ENCODE measurements at places on chromosomes 7 and 10.

- DNase-seq = no peak
- no peaks in the 10 kb centered on the region for H3K36me3 ChIP-seq
- H3K4me1 ChIP-seq = no peaks in the 10 kb centered on the region
- no peak overlapping the region for H3K27ac ChIP-seq
- no peaks in the 10 kb centered on the region for H3K27me3 ChIP-seq
Observed at GRCh38 chr7:27966219-27966780, 214.3 kb downstream of the JAZF1 start.

- H3K36me3 ChIP-seq = no peaks in the 10 kb centered on the region
- no peak for DNase-seq
- H3K4me3 ChIP-seq = no peak overlapping the region
- no peak overlapping the region for H3K27ac ChIP-seq
- no peaks in the 10 kb centered on the region for H3K4me1 ChIP-seq
- no peaks in the 10 kb centered on the region for H3K27me3 ChIP-seq
Observed at GRCh38 chr10:24255115-24255880, 46.4 kb downstream of the KIAA1217 start.

DNA sequence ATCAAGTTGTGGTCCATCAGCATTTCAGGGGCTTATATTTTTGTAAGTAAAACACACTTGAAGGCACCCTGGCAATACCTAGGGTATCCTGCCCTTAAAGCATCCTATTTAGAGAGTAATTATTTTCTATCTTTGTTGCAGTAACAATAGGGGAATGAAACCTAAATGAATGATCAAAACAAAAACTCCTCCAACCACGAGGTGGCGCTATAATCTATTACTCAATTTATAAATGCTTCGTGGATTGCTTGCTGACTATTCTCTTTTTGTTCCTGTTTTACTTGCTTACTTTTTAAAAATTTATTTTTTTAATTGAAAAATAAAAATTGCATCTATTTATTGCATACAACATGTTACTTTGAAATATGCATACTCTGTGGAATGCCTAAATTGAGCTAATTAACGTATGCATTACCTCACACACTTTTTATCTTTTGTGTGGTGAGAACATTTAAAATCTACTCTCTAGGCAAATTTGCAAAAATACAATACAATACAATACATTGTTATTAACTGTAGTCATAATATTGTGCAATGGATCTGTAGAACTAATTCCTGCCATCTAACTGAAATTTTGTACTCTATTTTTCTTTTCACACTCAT, 147.7 kb upstream of the BMPER start:
- H3K36me3 ChIP-seq = no peaks in the 10 kb centered on the region
- no peaks in the 10 kb centered on the region for H3K27me3 ChIP-seq
- H3K4me1 ChIP-seq = no peaks in the 10 kb centered on the region
- no peak overlapping the region for H3K4me3 ChIP-seq

DNA sequence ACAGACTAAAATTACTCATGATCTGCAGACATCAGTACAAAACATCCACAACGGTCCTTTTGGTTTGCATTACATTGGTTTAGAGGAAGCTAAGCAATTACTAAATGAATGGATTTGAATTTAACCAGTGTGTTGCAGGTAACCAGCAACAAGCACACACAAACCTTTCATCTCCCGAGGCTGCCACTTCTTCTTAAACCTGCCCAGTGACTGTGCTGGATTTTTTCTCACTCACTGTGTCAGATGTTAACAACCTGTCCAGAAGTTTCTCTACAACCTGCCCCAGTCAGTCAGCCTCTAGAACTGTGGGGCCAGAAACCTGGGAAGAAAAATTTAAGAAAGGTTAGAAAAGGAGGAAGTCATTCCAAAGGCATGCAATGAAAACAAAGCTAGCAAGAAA, 2.4 kb upstream of the MEOX2 start:
- H3K36me3 ChIP-seq = no peaks in the 10 kb centered on the region
- DNase-seq = no peak
- no peak overlapping the region for H3K4me3 ChIP-seq

DNA sequence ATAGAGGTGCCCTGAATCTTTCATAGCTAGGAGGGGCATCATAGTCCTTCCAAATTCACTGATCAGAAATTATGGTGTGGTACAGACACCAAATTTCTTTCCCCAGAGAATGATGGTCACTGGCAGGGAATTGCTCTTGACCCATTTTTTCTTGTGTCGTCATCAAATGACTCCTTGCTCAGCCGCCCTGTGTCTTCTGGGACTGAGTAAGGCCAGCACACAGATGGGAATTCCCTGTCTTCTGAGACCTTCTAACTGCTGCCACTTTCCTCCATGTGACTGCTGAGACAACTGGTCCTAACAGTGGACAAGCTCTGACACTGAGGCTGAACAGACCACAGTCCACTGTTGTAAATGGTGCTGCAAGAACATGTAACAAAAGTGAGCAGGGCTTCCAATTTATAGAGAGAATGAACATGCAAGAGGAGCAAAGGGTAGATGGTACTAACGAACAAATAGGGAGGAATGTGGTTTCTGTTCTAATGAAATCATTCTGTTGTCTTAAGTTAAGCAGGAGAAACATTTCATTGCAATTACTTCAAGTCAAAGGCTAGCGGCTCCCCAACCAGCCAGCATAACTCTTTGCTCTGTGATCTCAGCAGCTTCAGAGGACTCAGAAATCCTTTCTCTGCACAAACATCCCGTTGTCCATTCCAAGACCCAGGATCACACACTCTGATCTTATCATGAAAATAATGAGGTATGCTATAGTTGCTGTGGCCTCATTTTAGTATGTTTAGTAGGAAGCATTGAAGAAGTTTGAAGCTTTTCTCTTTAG, 235.9 kb upstream of the PRSS1 start:
- no peak overlapping the region for H3K4me3 ChIP-seq
- H3K36me3 ChIP-seq = no peaks in the 10 kb centered on the region
- no peak for DNase-seq
- no peaks in the 10 kb centered on the region for H3K27me3 ChIP-seq
- H3K27ac ChIP-seq = no peak overlapping the region

DNA sequence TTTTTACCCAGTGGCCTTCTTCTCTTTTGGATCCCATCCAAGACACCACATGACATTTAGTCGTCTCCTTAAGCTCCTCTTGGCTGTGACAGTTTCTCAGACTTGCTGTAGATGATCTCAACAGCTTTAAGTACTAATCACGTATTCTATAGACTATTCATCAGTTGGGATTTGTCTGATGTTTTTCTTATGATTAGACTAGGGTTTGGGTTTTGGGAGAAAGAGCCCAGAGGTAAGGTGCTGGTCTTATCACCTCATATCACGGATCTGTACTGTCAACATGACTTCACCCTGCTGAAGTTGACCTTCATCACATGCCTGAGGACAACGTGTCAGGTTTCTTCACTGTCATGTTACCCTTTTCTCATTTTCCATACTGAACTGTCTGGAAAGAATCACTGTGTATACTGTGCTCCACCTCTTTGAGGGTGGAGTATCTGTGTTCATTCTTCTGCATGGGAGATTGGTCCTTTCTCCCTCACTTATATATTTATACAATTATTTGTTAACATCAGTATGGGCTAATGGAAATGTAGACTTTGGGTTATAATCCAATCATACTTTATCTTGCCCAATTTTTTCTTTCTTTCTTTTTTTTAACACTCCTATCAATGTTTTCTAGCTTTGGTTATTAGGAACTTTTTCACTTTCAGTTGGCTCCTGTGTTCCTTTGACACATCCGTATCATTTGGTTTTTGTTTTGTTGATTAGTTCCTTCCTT, 6.4 kb upstream of the HKDC1 start:
- no peak for DNase-seq
- H3K4me3 ChIP-seq = no peak overlapping the region
- H3K27ac ChIP-seq = no peak overlapping the region
- peaks cover 24% of the 10 kb centered on the region for H3K4me1 ChIP-seq

Data from CD8-positive, alpha-beta memory T cell (primary cell).